T-cell (primary cell): ENCODE measurements at places on chromosomes 2 and 18. TPM values are rescaled to one million over a fixed set of nuclear protein-coding genes. Genes with fewer than 3 reads are reported as not detected.

IL37 gene
- total RNA-seq = not detected

FNDC4 gene
- total RNA-seq = 0.16 TPM

KLHL41 gene
- not detected for total RNA-seq

UNC50 gene
- 37.1 TPM for total RNA-seq
